ENCODE measurements at places on chromosomes 11 and 22.

DNA sequence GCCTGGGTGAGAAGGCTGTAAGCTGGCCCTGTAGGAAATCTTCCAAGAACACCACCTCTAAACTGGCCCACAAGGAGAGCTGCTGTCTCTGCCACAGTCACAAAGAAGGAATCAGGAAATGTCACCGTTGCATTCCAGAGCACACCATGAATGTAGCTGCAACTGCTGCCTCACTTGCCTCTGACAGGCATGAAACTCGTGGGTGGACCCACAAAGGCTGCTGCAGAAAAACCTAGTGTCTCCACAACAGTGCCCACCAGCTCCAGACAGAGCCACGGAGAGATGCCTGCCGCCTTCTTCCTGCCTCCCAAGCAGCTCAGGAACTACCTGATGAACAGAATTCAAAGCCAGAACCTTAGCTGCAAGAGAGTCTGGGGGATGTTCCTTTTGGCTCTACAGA lies 10.5 kb downstream of the DNAJB13 start:
- DNase-seq: no peak

GRCh38 chr11:103960108-103960507 lies 76.3 kb upstream of the DDI1 start:
- no peak for DNase-seq

DNA sequence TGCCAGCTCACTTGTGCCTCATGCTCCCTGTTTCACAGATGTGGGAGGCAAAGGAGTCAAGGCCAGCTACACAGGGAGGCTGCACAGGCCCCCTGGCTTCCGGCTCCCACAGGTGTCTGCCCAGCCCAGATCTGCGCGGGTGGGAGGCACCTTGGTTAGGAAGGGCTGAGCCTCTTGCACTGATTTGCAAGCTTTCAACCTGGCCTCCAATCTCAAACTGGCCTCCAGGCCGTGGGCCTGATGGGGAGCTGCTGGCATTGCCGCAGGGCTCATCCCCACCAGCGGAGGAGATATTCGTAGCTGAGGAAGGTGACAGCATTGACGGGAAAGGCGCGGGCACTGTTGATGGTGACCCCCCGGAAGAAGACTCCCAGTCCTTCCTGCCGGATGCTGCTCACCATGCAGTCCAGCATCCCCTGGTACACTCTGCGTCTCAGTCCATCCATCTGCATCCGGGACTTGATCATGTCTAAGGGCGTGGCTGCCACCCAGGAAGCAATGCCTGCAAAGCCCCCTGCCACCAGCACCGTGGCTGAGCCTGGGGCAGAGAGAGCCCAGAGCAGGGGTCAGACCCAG lies 6.2 kb downstream of the SLC25A45 start:
- DNase-seq: no peak

DNA sequence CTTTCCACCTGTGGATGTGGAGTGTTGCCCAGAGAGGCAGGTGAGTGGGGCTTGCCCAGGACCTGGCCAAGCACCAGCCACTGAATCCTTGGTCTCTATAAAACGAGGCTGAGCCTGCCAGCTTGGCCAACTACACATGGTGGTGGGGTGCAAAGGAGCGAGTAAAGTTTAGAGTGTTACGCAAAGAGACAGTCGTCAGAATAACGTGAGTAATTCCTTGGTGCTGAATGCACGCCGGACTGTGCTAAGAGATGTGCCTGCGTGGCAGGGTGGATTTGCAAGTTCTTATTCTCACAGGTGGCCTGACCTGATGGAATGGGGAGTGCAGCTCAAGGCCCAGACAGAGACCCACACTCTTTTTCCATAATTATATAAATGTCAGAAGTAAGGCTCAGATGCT lies 88.6 kb upstream of the B3GAT1 start:
- no peak for DNase-seq

DNA sequence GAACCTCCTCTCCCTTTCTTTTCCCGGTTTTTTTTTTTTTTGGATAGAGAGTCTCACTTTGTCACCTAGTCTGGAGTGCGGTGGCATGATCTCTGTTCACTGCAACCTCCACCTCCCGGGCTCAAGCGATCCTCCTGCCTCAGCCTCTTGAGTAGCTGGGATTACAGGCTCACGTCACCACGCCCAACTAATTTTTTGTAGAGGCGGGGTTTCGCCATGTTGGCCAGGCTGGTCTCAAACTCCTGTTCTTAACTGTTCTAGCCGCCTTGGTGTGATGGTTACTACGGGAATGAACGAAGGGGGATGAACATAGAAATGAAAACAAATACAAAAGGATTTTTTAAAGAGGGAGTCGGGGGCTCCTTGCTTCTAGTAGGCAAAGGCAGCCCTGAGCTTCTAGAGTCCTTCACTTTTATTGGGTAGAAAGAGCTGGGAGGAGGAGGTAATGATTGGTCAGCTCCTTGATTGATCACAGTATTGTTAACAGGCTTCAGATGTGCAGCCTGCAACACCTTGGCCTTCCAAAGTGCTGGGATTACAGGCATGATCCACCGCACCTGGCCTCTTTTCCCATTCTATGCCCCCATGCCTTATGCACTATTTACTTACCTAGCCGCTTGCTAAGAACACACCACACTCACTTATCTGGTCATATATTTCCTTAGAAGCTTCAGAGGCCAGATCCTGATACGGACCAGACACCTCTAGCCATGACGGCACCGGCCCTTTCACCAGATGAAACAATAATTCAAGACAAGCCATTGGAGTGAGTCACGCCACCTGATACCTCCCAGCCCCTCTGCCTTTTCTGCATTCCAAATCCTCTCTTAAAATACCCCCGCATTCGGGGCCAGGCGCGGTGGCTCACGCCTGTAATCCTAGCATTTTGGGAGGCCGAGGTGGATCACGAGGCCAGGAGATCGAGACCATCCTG lies 20.7 kb downstream of the SUSD2 start:
- DNase-seq: no peak

- DNase-seq: no peak
Measured at GRCh38 chr11:75437966-75438659, 5.1 kb upstream of the KLHL35 start.

DNA sequence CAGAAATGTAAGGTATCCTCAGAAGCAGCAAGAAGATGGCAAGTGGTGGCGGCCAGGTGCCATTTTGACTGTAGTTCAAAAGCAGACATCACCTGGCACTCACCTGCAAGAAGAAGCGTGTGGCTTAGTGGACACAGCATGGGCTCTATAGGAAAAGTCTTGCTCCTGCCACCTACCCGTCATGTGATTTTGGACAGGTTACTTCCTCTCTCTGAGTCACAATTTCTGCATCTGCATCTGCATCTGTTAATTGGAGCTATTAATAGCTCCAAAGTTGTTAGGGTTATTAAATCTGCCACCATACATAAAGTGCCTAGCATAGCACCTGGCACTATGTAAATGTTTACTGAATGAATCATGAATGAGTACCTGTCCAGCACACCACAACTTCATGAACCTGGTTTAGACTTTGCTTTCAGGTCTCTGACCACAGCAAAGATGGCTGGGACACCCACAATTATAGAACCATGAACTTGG lies 16.8 kb downstream of the RAB30 start:
- DNase-seq: no peak

- peak; percentile 45 for DNase-seq
Measured at GRCh38 chr11:113376156-113376555, 11.4 kb upstream of the ANKK1 start.

GRCh38 chr11:134450186-134450585 lies 38.1 kb upstream of the B3GAT1 start:
- no peak for DNase-seq

DNA sequence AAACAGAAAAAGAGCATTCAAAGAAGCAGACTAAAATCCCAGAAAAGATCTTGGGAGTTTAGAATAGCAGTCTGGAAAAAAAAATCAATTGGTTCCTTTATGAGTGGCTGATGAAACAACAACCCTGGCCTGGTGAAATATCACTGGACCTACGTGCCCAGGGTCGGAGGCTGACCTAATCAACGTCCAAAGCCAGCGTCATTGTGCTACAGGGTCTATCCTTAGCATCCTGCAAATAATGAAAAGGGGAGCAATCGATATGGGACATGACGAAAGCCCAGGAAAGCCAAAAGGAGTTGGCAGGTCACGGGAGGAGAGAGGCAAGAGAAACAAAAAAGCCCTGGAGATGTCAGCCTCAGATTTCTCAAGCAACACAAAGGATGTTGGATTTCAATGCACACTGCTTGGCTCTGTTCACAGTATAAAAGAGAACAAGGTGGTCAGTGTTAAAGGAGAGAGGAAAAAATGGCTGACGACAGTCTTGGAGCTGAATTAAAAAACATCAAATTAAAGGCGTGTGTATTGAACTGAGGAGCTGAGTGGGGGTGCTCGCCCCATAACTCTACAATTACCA lies 148.8 kb downstream of the BLID start:
- DNase-seq: no peak

DNA sequence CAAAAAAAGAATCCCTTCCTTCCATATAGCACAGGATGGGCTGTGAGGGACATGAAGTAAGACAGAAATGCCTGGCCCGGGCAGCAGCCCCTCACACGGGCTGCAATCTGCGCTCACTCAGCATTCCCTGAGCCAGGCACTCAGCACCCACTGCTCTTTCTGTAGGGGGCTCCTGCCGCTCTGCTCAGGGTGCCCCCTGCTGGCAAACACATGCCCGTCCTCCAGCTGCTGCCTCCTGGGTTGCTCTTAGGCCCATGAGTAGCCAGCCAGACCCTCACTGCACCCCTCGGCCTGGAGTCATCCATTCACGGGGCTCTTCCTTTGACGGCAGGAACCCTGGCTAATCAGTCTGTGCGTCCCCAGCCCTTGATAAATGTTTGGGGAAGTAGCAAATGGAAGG lies 6.9 kb downstream of the MCAT start:
- peak; percentile 82 for DNase-seq

GRCh38 chr22:29473001-29473400 lies 7.0 kb upstream of the NEFH start:
- DNase-seq: no peak

DNA sequence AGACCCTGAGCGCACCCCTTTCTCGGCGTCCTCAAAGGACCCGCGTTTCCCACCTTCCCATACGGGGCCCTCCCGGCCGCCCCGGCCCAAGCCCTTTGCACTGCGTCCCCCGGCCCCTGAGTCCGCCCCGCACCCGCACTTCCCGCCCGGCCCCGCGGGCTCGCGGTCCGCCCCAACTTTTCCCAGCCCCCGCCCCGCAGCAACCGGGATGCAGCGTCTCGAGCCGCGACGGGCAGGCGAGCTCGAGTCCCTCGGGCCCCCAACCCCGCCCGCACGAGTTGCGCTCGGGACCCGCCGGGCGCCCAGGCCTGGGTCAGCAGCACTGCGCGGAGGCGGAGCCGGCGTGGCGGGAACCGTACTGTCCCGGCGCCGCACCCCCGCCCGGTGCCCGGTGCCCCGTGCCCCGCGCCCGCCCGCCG lies 371 bp downstream of the SMCO4 start:
- DNase-seq: no peak

DNA sequence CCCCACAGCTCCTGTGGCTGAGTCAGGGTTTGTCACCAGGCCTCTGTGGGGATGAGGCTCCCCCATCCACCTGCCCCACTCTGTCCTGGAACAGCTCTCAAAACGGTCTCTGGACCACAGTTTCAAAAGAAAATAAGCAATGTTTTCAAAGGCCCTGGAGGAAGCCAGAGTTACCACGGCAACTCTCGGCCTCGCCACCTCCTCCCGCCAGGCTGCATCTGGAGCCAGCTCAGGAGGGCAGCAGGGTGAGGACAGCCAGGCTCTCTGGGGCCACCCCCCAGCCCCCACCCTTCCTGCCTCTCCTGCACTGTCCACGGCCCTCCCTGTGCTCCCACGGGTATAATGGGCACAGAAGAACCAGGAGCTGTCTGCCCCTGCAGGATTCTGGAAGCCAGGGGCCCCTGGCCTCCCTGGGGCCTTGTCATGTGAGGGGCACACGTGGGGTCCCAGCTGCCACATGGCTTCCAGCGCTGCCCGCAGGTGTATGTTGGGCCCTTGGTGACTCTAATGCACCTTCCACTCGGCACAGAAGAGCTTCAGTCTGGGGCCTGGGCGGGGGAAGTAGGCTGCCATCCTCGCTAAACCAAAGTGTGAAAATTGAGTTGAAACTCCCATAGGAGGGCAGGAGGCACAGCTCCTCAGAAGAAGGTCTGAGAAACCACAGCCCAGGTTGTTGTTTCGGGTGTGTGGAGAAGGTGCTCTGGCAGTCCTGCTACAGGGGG lies 10.3 kb downstream of the CD81 start:
- no peak for DNase-seq

GRCh38 chr22:24285245-24285644 lies 14.6 kb downstream of the SPECC1L start:
- DNase-seq: no peak

DNA sequence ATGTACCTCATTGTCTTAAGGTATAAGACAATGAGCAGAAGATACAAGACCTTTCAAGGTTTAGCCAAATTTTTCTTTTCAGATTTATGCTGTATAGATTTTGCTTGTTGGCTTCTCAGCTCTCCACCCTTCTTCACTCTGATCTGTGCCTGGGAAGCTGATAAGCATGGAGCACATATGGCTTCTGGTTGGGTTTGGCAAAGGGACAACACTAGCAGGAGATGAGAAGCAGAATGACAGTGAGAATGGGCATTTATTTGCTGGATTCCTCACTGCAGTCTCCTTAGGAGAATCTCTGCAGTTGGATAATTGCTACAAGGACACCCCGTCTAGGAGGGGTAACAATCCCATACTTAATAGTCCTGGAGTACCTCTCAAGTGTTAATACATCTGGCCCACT lies 474.8 kb upstream of the CCDC90B start:
- no peak for DNase-seq

DNA sequence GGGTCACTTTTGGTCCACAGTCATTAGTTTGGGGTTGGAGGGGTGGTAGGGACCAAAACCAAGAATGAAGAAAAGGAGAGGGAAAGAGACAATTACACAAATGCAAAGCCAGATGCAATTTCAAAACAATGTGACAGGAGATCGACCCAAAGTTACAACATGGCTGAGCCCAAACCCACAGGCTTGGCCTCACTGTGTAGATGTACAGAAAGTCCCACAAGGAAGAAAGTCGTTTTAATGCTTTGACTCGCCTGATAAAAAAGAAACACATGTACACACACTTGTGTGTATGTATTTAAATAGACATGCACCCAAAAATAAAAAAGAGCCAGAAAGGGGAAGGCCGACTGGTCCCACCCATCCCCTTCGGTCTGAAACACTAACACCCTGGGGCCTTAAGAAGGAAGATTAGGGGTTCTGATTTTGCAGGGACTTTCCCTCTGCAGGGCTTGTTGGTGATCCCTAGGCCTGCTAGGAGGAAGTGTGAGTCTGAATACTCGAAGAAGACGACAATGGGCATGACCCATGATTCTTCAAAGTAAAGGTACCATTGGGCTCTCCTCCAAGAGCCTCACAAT lies 104.1 kb downstream of the ETS1 start:
- DNase-seq: peak; percentile 56

GRCh38 chr11:40292721-40293508 lies 1166.5 kb downstream of the LRRC4C start:
- DNase-seq: no peak

DNA sequence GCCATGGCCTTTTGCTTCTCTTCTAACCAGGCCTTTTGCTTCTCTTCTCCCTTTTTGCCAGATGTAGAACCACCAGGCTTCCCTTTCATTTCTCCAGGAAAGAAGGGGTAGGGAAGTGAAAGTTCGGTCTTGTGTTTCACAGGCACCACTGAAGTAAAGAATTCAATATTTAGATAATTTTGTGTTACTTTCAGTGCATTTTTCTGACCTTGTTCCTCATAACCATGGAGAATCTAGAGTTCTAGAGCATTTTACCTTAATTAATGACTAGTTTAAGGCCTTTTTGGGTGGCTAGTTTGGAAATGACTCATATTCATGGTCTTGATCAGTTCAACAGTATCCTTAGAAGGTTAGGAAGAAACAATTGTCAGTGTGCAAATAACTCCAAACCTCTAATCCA lies 22.7 kb downstream of the GRAMD1B start:
- DNase-seq: no peak

All from GM20000 (cell line).